Endothelial cell (in vitro differentiated cells): ENCODE measurements at places on chromosomes 12 and 14.

DNA sequence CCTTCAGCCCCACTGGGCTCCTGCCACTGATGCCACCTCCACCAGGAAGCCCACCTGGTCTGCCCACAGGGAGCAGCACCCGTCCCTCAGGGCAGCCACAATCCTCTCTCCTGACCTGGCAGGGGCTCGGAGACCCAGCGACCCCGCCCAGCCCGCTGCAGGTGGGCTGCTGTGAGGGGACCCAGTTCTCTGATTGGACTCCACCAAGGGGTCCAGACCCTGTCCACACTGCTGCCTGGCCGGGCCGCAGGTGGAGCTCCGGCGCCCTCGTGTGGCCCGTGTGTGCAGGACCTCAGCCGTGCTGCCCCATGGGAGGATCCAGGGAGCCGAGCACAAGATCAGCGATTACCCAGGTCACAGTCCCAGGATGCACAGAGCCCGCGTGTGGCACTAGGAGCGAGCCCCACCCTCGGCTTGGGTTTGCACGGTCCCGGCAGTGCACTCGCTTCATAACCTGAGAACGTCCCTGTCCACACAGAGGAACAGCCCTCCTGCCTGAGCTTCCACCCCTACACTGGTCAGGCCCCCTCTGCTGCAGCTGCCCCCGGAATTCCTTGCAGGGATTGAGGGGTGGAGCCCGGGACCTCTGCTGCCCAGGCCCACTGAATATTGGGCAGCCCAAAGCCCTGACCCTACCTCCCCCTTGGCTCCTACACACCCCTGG lies 35.4 kb upstream of the TMEM179 start:
- peak; percentile 86 for DNase-seq

DNA sequence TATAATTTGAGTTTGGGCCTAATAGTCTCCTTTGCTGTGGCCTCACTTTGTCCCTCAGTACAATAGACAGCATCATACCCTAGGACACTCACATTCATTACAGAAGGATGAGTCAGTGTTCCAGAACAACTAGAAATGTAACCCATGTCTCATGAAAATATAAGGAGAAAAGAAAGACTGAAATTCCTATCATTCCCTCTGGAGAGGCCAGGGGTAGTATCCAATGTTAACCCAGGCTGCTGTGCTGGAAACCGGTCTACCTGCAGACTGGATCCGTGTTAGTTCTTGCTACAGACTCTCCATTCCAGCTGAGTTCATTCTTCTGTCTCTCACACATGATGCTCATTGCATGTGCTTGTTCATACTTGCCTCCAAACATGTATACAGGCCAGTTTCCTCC lies 75.8 kb upstream of the HOXC13 start:
- DNase-seq, result no peak

- DNase-seq, result no peak
These were observed 41.8 kb upstream of the DCN start for GRCh38 chr12:91224401-91224800.

GRCh38 chr12:38392554-38393144 lies 76.1 kb downstream of the ALG10B start:
- DNase-seq, result no peak

DNA sequence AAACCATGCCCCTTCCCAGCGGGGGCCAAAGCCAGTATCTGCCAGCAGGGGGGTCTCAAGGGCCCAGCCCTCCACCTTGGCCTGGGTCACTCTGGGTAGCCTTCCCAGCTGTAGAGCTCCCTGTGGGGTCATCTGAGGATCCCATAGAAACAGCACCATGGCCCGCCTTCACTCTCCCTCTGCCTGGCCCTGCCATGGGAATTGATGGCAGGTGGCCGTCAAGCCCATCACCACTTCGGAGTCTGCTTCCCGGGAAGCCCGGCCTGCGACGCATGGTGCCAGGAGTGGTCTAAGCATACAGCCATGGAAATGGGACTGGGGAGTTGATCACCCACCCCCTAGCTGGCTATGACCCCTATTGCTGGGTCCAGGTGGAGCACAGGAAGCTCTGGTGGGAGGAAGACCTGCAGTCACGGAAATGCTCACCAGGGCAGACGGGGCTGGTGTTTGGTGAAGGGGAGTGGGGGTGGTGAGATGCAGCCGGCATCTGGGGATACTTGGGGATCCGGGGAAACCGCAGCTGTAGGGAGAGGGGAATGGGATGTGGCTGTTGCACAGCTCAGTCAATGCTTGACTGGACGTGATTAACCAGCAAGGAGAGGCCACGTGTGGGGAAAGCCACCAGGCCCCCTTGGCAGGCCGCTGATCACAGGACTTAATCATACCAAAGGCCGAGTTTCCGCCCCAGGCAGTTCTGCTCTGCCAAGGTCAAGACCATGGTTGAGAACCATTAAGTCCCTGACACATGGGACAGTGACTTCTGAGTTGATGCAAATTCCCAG lies 52.2 kb upstream of the DIO3 start:
- no peak for DNase-seq

DNA sequence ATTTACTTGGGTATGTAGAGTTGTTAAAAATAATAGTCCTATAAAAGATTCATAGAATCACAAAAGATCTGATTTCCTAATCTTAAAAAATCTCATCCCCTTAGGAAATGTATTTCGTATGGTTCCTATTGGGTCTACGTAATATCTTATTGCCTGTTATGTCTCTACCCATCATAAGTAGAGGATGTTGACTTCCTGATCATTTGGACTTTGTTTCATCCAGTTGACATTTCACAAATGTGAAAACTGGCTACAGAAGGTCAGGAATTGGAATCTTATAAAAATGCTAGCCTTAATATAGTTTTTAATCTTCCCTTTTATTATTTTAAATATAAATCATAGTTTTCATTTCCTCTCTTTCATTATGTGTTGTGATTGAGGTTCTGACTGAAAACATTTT lies 45.2 kb downstream of the TDP1 start:
- DNase-seq, result no peak

DNA sequence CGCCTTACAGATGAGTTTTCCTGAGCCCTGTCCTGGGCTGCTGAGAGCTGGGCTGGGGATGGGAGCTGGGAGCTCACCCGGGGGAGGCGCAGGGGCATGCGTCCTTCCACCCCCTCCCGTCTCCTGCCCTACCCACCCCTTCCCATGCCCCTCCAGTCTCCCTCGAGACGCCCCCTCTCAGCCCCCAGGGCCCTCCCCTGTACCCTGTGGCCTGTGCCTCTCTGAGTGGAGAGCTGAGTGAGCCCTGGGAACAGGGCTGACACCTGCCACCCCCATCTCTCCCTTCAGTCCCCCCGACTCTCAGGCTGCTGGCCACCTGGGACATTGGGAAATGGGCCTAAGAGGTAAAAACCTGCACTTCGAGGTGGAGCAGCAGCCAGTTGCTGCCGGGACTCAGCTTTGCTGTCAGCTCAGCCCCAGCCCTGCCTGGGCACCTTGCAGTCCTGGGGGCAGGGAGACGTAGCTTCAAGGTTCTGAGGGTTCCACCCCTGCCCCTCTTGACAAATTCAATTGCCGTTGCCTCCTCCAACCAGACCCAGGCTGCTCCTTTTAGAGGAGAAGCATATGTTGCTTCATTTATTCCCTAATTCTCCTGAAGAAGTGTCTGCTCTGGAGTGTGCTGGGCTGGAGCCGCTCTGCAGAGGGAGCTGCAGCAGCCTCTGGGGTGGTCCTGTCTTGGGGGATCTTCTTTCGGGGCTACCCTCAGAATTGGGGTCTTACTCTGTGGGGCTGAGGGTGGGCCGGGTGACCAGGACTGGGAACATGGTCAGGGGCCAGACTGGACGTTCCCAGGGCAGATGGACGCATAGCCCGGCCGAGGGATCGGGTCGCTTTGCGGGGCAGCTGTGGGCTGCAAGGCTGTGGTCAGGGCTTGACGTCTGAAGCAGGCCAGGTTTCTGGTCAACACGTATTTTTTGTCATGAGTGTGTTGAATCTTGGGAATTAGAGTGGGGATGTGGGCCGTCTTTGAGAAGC lies 141.4 kb downstream of the ADGRD1 start:
- no peak for DNase-seq

DNA sequence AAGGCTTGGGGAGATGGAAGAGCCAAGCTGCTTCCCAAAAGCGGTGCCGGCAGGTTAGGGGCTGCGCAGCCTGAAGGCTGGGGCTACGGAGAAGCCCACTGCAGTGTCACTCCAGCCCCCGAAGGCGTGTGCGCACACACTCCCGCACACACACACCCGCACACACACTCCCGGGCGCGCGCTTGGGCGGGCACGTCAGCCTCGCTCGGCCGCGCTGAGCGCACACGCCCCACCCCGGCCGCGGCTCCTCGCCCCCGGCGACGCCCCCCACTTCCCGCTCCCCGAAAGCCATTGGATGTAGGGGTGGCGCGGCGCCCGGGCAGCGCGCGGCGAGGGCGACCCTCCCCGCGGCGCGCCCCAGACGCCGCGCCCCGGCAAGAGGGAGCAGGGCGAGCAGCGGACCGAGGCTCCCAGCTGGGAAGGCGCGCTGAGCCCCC lies at the start of gene KCNK10:
TSS of gene KCNK10 (minus strand) at position 184 of the 437 bp plus-strand sequence. CDS start 471 bp downstream, outside the sequence.
- peak; percentile 9 for DNase-seq

DNA sequence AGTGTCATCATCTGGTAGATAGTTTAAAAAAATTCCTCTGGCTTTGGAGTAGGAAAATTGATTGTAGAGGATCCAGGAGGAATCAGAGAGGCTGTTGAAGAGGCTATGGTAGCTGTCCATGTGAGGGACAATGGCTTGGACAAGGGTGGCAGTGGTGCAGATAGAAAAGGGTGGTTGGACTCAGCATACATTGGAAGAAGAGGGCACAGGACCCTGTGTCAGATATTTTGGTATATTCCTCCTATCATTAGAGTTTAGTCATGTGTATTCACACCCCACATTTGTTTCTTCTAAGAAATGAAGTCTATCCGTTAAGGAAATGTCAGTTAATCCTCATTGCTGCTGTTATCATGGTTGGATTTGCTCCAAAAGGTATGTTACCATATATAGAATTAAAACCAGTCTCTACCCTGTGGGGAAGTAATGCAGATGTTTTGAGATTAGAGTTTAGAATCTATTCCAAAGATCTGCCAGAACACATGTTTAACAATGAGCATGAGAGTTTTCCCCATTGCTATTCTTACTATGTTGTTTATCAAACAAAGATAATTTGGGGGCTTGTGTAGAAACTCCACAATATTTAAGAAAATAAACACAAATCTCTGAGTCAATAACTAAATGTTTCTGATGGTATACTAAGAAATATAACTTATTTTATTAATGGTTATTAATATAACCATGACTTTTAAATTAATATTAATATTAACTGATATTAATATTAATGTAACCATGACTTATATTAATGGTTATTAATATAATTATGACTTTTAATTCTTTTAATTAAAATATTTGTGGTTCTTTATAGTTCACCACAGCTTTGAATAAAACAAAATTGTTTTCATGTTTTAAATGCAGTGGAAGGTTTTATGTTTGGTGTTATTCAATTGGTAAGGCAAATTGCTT lies 80.9 kb downstream of the CRADD start:
- no peak for DNase-seq

DNA sequence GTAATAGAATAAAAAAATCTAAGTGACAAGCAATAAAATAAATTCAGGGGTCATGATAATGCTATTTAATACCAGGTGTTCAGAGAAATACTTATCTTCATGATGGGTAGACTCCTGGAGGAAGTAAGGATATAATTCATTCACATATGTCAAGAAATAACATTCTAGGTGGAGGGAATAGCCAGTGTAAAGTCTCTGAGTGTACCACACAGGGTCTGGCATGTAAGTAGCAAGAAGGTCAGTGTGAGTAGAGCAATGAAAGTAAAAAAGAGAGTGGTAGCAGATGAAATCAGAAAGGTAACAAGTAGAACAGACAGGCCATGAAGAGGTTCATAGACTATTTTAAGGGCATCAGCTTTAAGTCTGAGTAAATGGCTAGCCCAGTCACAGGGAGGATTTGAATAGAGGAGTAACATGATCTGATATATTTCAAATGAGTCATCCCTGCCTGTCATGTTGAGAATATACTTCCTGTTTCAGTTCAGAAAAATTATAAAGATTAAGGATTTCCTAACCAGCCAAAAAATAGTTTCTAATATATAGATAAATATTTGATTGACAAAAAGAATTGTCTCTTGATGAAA lies 519.9 kb downstream of the C12orf50 start:
- DNase-seq, result no peak

DNA sequence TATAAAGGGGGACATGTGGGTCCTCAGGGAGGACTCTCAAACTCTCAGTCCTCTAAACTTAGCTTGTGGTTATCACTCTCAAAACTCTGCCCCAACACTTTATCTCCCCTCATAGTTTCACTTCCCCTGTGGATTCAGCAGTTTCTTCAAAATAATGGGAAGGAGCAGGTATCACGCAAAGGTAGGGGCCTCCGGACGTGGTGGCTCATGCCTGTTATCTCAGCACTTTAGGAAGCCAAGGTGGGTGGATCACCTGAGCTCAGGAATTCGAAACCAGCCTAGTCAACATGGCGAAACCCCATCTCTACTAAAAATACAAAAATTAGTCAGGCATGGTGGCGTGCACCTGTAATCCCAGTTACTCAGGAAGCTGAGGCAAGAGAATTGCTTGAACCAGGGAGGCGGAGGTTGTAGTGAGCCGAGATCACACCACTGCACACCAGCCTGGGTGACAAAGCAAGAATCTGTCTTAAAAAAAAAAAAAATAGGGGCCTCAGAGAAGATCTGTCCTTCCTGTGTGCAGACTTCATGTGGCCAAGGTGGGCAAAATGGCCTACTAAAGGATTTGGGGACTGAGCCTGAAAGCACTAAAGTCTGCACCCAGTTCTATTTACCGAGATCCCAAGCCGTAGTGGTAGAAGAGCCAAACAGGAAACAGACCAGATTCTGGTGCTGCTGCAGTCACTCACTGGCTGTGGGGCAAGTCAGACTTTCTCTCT lies 6.4 kb downstream of the ITGB7 start:
- DNase-seq, result no peak

- DNase-seq, result no peak
These were observed 148.8 kb upstream of the E2F7 start for GRCh38 chr12:77214136-77214535.

DNA sequence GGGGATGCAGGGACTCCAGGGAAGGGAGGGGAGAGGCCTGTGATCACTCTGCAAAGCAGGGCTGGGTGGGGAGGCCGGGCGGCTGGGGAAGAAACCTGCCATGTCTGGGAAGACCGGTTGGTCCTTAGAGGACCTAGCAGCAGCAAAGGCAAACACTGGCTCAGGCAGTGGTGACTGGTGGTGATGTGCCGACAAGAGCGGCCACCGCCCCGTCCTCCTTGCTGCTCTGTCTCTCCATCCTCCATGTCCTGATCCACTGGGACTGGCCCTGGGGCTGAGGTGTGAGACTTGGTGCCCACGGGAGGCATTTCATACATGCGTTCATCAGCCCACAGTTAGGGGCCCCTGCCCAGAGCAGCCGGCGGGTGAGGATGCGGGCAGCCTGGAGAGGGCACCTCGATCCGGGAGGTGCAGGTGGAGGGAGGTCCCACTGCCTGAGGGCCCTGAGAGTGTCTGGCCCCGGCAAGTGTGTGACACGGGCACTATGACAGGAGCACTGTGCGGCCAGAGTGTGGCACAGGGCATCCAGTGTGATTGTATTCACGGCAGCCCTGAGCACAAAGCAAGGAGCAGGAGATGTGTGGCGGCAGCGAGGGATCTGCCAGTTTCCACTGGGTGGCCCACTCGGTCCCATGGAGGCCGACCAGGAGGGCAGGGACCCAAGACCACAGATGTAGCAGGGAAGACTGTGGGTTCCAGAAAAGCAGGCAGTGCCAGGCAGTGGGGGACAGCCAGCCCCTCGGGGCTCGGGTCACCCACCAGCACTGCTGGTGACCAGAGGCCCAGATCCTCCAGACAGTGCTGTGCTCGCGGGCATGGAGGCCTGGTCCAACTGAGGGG lies 13.9 kb downstream of the ANKRD9 start:
- DNase-seq, result no peak

- no peak for DNase-seq
These were observed 62.2 kb upstream of the KICS2 start for GRCh38 chr12:64284256-64284655.
